ENCODE measurements at places on chromosomes 2 and 18.

DNA sequence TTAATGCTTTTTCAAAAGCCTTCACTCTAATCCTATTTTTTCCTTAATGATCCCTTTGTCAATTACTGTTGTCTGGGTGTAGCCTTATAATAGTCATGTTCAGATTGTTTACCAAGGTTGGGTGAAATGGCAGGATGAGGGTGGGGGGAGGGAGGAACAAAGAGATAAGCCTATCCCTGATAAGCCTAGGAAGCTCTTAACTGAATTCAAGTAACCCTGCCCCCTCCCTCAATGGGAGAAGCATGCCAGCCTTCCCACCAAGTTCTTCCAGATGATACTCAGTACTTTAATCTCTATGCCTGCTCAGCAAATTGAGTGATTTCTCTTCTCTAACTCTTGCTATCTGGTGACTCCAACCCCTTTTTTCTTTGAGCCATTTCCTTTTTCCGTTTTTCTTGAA, 180.3 kb upstream of the ETAA1 start:
- DNase-seq = no peak

- peak; percentile 97 for DNase-seq
Observed at GRCh38 chr2:97870396-97870843, 125.3 kb downstream of the TMEM131 start.

DNA sequence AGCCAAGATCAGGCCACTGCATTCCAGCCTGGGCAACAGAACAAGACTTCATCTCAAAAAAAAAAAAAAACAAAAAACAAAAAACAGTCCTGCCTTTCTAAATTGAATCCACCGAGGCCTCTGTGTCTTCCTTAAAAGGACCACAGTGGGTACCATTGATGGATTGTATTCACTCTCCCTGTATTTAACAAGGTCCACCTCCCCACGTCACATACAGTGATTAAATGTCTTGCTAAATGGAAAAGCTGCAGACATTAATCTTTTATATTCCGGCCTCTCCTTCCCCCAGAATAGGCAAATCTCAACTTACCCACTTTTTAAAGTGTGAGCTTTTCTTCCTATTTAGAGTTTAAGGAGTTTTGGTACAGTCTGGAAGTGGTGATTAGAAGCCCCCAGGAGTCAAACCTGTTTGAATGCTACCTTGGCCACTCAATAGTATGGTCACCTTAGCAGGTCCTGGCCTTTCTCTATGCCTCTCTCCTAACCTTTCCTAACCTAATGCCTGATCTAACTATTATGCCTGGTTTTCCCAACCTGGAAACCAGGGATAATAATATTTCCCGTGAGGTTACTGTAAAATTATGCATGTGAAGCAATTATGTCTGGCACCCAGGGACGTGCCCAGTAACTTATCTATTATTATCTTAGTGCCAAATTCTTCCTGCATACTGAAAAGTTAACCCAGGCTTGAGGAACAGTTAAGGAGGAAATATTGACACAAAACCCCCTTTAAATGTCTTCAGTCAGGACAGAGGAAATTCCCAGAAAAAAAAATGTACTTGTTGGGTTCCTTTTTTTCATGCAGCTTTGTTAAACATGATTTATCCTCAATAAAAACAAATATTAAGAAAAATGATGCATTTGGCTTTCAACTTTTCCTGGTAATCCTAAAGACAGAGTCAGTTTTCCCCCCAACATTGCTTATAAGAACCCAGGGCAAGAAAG, 3.1 kb downstream of the NFE2L2 start:
- no peak for DNase-seq

DNA sequence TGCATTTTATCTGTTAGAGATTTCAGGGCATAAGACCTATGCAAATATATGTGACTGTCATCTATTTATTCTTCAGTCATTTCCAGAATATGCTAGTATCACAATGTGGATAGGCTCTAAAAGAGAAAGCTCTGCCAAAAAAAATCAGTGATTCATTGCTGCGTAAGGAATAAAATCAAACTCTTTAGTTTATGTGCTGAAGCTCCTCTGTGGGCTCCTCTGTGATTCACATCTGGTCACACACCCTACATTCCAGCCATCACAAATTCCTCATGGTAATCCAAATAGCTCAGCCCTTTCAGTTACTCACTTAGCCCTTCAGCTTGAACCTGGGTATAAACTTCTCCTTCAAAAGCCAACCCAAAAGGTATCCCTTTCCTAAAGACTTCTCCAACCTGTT, 21.4 kb downstream of the DLGAP1 start:
- no peak for DNase-seq

DNA sequence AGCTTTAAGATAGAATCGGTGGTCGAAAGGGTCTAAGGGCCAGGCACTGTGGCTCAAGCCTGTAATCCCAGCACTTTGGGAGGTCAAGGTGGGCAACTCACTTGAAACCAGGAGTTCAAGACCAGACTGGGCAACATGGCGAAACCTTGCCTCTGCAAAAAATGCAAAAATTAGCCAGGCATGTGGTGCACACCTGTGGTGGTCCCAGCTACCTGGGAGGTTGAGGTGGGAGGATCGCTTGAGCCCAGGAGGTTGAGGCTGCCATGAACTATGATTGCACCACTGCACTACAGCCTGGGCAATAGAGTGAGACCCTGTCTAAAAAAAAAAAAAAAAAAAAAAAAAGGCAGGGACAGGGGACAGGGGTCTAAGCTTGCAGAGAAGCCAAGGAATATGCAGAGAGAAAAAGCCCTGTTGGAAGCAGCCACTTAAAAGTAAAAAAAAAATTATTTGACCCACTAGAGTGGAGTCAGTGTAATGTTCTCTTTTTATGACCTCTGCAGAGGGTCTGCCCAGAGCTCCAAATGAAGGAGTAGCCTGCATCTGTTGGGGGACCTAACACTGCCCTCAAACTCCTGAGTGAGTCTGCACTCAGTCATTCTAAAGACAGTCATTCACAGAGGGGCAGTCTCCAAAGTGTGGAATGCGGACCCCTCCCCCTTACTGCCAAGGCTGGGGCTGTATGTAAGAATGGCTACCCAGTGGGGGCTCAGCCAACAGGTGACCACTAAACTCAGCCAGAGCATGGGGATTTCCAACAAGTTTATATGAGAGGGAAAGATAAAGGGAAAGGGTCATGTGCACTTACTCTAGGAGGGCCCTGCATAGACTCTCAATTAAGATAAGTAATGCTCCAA, 118.5 kb upstream of the CDCA7 start:
- no peak for DNase-seq

Measured in SJCRH30 (cell line).